ENCODE measurements at places on chromosomes 16 and 17.
A peak's percentile ranks its signal among the peaks of the same experiment; 100 is the strongest.

DNA sequence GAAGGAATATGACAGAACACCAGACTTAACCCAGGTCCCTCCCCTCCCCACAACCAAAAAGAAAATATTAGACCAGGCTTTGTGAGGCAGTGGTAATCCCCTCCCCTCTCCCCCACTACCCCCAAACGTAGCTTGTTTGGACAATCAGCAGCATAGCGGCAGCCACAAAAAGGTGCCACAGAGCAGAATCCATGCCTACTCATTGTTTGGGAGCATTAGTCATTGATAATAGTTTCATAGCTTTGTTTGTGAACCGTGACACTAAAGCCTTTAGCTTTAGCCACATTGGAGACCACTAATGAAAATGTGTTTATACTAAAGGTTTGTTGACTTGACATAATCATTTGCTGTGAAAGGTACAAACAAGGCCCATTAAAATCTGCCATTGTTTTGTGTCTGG lies 65.1 kb downstream of the NUP93 start:
- no peak for DNase-seq

- no peak for DNase-seq
Measured at GRCh38 chr16:27238016-27238587, 30.5 kb downstream of the NSMCE1 start.

DNA sequence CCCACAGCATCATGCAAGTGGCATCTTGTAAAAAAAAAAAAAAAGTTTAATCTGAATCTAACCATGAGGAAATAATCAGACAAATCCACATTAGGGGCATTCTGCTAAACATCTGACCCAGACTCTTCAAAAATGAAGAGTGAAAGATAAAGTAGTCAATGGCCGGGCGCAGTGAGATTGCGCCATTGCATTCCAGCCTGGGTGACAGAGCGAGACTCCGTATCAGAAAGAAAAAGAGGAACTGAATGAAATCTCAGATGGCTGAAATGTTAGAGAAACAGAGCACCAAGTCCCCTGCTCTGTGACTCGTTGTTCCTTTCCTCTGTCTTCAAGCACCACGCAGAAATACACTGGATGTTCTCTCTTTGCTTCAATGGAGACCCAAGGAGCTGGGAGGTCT lies 12.7 kb upstream of the RNF135 start:
- DNase-seq = no peak

DNA sequence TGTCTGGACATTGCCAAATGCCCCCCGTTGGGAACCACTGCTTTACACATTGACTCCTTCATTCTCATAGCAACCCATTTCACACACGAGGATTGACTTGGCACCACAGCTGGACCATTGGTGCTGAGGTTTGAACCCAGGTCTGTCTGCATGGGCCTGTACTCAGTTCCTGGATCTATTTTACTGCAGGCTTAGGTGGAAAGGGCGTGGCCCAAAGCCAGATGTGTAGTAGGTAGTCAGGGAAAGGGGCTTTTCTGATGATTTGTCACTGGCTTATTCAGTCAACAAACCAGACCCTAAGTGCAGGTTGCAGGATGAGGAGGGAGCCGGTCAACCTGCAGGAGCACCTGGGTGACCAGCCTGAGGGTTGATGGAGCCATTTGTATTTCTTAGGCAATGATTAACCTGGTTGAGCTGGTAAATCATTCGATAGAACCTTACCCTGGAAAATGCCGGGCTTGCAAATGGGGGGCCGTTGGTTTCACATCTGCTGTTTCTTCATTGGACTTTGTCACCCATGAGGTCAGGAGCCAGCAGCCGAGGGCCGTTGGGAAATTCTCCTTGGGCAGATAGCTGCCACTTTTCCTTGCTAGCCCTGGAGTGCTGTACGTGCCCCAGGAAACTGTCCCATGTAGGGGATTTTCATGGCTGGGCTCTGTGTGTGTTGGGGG lies 104.4 kb downstream of the CMIP start:
- no peak for DNase-seq

GRCh38 chr16:82133798-82134197 lies 36.2 kb downstream of the MPHOSPH6 start:
- no peak for DNase-seq

DNA sequence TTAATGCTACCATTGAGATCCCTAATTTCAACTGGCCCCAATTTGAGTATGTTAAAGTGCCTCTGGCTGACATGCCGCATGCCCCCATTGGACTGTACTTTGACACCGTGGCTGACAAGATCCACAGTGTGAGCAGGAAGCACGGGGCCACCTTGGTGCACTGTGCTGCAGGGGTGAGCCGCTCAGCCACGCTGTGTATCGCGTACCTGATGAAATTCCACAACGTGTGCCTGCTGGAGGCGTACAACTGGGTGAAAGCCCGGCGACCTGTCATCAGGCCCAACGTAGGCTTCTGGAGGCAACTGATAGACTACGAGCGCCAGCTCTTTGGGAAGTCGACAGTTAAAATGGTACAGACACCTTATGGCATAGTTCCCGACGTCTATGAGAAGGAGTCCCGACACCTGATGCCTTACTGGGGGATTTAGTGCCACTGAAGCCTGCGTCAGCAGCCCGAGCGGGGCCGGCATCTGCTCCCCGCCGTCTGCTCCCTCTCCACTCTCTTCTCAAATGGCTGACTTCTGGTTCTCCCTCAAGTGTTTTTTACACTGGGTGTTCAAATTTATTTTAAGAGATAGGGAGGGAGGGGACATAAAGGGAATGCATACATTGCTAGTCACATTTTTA lies 22.9 kb downstream of the DUSP14 start:
- no peak for DNase-seq

GRCh38 chr16:29840240-29840639 lies 20.0 kb downstream of the MVP start:
- no peak for DNase-seq

DNA sequence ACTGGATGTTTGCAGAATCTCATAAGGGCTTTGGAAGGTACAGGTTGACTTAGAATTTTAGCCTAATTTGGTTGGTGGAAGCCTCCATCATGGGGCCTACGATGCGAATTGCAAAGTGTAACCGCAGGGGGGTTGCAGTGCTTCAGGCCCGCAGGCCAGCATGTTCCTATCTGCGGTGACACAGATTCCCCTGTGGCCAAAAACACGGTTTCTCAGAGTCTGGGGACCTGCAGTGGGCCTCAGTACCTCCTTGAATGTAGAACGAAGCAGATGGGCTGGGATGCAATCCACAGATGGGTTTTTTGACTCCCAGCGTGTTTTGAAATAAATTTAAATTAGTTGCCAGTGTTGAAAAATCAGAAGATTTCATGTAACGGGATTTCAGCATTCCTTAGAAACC lies 34.7 kb downstream of the KIAA0513 start:
- no peak for DNase-seq

DNA sequence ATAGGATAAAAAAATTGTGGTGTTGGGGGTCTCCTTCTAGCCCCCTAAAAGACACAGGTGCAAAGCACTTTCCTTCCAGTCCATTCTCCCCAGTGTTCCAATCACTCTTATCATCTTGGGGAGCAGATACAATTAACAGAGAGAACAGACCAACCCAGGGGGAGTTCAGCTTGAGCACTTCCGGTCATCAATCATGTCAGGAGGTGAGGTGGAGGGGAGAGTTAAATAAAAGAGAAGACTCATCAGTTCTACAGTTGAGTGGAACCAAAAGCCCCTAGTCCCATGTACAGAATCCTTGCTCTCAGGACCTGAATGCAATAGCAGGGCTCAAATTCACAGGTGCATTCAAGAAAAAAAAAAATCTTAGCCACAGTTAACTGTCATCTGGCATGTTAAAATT lies 122.3 kb downstream of the DYNLRB2 start:
- DNase-seq = no peak

- no peak for DNase-seq
Measured at GRCh38 chr17:81373536-81374160, 21.6 kb upstream of the BAHCC1 start.

- no peak for DNase-seq
Measured at GRCh38 chr16:9307446-9307845, 216.0 kb downstream of the HAPSTR1 start.

DNA sequence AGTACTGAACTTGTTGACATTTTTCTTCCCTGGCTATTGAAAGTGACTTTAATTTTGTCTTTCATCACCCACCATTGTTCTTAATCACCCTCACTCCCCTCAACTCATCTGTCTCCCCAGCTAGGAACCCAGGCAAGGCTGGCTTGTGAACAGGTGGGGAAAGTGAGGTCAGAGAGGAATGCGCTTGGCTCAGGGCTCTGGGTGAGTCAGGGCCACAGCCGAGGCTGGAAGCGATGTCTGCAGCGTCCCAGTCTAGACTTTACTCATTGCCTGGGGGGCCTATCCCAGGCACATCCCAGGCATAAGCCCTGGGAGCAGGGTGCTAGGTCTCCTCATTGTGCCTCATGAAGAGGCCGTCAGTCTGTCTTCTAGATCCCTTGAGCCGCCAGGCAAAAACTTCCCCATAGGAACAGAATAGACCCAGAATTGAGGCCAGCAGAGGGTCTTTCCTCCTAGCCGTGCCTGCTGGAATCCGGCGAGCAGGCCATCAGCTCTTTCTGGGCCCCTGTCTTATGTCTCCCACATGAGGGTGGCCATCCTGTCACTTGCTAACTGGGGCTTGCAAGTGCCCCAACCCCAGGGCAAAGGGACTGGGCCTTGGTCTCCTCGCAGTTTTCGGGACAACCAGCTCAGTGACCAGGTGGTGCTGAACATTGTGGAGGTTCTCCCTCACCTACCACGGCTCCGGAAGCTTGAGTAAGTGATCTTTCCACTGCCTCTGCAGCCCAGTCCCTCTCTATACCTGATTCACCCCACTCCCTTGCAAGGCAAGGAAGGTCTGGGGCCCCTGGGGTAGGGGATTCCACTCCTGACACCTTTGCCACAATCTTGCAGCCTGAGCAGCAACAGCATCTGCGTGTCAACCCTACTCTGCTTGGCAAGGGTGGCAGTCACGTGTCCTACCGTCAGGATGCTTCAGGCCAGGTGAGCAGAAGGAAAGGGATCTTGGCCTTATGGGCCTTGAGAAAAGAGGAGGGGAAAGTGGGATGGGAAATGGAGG lies 40.1 kb downstream of the NLRC5 start:
- DNase-seq = no peak

DNA sequence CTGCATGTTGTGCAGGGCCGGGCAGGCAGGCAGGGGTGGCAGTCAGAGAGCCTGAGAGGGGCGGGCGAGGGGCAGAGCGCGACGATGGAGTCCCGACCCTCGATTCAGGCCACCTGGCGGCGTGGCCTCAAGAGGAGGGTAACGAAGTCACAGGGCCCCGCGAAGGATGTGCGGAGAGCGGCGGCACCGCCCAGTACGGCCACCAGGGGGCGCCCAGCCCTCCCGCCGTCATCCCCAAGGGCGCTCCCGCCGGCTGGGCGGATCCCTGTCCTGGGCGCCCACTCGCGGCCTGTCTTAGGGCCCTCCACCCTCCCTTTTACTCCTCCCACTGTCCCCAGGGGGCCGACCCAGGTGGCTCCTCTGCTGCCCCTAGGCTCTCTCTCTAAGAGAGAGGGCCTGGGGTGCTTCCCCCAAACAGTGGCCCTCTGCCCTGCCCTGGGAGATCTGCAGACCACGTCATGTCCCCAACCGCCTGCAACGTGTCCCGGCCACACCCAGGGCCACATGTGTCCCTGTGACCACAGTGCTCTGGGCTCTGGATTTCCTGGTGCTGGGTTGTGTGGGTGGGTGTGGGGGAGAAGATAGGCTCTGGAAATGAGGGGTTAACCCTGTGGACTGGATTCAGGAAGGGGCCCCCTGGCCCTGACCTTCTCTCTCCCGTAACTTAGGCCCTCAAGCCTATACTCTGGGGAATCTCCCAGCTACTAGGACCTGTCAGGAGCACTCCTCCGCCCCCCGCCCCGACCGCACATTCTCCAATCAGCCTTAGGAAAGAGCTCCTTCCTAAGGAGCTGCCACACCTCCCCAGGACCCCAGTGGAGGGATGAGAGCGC lies 5.9 kb downstream of the DPEP2 start:
- DNase-seq = peak; percentile 81

- no peak for DNase-seq
Measured at GRCh38 chr17:36593656-36594316, 2.1 kb downstream of the DHRS11 start.

DNA sequence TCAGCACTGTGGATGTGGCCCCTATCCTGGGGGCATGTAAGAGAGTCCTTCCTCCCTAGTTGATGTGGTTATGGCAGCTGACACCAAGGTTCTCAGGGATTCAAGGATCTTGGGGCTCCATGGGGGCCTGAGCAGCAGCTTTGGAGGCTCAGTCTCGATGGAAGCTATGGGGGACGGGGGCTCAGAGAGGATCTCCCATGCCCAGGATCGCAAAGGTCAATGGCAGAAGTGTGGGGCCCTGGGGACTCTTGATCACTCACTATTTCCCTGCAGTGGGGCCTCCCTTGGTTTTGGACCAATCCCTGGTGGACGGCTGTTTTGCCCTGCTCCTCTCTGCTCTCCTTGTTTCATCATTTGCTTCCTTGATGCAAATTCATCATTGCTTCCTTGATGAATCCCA lies 885.9 kb downstream of the CDH8 start:
- no peak for DNase-seq

DNA sequence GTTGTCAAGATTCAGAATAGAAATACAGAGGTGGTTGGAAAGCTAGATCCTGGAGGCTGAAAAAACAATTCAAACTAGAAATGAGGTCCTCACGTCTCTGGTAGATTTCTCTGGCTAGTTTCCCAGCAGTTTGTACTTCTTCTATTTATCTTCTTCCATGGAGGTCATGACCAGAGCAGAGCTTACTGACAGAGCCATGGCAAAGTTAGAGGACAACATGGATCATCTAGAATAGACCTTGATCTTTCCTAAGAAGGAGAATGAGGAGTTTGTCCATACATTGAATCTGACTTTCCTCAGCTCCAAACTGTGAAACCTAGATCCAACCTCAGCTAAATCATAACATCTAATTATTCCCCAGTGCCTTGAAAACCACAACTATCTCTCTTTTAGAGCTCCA lies 900.8 kb upstream of the GOT2 start:
- DNase-seq = no peak

DNA sequence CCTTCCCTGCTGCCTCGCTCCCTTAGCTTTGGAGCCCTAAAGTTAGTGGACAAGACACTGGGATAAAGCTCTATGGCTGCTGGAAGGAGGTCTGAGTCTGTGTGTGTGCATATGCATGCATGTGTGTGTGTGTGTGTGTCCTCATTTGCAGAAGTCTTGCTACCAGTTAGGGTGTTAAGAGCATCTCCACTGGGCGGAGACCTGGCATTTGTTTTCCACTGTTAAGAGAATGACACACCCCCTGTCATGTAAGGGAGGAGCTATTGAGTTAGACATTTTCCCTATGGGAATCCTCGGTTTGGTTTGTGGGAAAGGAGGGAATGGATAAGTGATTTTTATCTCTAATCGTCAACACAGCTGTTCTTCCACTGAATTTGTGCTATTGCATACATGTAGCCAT lies 24.8 kb upstream of the ARHGAP23 start:
- DNase-seq = no peak

GRCh38 chr16:11234884-11235702 lies 20.9 kb downstream of the SOCS1 start:
- DNase-seq = no peak

GRCh38 chr17:33531311-33531710 lies 238.2 kb upstream of the ASIC2 start:
- no peak for DNase-seq
